ENCODE measurements at places on chromosomes 5 and 9.

DNA sequence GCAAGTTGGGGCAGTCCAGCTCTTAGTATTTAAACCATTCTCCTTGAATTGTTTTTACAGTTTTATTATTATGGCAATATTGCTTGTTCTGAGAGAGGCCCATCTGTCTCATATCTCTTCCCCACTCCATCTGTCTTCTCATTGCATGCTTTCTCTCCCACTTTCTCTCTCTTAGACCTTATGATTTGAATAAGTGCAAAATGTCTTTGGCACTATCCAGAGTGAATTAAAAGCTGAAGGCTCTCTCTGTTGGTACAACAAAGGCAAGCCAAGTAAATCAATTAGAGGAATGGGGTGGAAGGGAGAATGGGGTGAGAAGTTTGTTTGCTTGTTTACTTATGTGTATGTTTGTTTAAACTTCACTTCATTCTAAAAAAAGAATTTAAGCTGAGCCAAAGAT, 195.3 kb upstream of the RFX3 start:
- no peak for DNase-seq
- no peaks in the 10 kb centered on the region for H3K4me1 ChIP-seq
- H3K4me3 ChIP-seq: no peak overlapping the region
- H3K27me3 ChIP-seq: peaks cover 4% of the 10 kb centered on the region
- H3K27ac ChIP-seq: no peak overlapping the region
- H3K36me3 ChIP-seq: no peaks in the 10 kb centered on the region

DNA sequence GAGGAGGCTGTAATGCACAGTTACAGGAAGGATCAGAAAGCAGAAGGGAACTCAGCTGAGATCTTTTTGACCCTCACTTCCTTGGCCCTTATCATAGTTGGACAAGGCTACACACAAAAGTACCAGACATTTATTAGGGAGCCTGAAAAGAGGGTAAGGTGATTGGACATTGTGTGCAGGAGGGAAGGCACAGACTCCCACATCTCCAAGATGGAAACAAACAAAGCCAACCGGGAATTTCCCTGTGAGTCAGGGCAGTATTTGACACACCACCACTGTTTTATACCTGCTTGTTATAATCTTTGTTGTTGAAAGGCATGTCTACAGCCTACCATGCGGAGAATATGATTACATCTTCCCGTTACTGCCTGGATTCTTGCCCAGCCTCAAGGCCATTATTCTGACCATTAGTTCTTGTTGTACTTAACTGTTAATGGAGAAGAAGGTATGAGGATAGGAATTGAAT, 3.0 kb upstream of the CCNG1 start:
- no peak overlapping the region for H3K27ac ChIP-seq
- no peak for DNase-seq
- H3K4me1 ChIP-seq: peaks cover 34% of the 10 kb centered on the region
- peaks cover 7% of the 10 kb centered on the region for H3K36me3 ChIP-seq
- no peak overlapping the region for H3K4me3 ChIP-seq
- peaks cover 14% of the 10 kb centered on the region for H3K27me3 ChIP-seq

- peaks cover 37% of the 10 kb centered on the region for H3K36me3 ChIP-seq
- no peak for DNase-seq
- no peaks in the 10 kb centered on the region for H3K27me3 ChIP-seq
- peaks cover 15% of the 10 kb centered on the region for H3K4me1 ChIP-seq
Observed at GRCh38 chr5:96750110-96750822, 57.5 kb downstream of the ERAP1 start.

DNA sequence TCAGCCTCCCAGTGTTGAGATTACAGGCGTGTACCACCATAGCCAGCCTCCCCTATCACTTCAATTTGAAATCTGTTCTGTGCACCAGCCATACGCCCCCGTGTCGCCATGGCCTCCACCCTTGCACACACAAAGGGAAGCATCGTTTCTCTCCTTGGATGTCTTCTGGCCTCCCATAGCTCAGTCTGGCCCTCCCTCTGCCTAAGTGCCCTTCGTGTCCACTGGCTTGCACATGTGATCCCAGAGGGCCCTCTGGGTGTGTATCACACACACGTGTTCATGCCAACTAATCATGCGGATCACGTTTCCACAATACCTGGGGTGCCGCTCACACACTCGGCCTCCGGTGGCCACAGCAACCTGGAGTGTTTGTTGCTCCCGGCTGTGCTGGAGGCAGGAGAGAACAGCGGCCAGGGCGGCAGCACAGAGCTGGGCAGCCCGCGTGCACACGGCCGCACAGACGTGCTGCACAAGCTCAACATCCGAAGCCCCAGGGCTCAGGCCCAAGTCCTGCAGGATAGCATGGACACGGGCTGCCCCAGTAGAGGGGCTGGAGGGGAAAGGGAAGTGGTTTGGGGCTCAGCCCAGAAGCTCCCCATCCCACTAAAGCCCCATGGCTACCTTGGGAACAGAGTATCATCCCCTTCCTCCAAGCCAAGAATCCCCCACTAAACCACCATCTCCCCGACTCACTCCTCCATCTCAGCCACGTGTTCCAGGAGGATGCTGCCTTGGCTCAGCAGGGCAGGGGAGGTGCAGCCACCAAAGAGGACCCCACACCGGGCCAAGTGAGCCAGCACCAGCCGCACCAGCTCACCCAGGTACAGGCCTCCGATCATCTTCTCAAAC, 10.9 kb downstream of the HK3 start:
- H3K27ac ChIP-seq: no peak overlapping the region
- H3K4me3 ChIP-seq: no peak overlapping the region
- no peak for DNase-seq
- peaks cover 5% of the 10 kb centered on the region for H3K4me1 ChIP-seq

GRCh38 chr9:2925016-2925415, 81.1 kb upstream of the PUM3 start:
- no peaks in the 10 kb centered on the region for H3K4me1 ChIP-seq
- no peak overlapping the region for H3K27ac ChIP-seq
- DNase-seq: no peak

DNA sequence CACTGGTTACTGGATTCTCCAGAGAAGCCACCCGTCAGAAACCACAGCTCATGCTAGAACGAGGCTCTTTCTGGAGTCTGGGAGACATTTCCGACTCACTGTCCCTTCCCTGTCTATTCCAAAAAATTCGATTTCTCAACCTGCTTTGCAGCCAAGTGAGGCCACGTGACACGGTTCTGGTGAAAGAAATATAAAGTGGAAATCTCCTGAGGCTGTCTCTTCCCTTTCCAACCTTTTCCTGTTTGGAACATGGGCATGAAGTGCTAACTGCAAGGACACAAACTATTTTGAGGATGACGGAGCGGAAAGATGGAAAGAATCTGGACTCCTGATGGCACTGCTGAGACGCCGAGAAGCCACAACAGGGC, 6.1 kb upstream of the PTGS1 start:
- H3K27me3 ChIP-seq: peaks cover 4% of the 10 kb centered on the region
- H3K27ac ChIP-seq: no peak overlapping the region
- no peak overlapping the region for H3K4me3 ChIP-seq
- no peaks in the 10 kb centered on the region for H3K36me3 ChIP-seq
- no peak for DNase-seq

DNA sequence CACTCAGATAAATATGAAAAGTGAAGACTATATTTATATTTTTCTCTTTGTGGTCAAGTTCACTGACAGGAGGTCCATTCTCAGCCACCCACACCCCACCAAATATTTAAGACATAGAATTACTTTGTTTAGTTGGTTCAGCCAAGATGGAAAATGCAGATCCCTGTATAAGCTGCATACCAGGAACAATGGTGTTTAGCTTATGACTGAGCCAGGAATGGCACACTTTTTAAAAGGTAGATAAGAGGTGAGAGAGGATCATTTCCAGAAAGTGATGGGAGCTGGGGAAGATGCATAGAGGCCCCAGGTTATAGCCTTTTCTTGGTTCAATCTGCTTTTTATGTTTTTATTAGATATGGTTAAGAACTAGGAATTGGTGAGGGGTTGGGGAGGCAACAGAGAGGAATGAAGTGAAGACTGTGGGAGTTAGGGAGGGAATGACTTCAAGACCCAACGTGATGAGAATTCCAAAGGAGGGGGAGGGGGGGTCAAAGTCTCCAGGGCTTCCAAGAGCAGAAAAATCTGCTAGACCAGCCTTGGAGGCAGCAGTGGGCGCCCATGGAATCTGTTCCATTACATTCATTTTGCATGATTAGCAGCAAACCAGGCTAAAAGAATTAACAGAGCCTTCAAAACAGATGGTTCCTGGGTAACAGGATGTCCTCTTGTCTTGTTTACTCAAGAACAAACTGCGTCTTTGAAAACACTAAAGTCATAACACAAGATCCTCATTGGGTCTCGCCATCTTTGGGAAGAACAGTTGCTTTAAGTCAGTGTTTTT, 95.2 kb downstream of the FGF1 start:
- DNase-seq: no peak
- H3K36me3 ChIP-seq: no peaks in the 10 kb centered on the region
- no peak overlapping the region for H3K4me3 ChIP-seq
- no peak overlapping the region for H3K27ac ChIP-seq

GRCh38 chr9:78236551-78236910, 656 bp downstream of the CEP78 start:
- DNase-seq: no peak
- H3K27ac ChIP-seq: peak overlapping the region; percentile 66
- no peak overlapping the region for H3K4me3 ChIP-seq
- H3K4me1 ChIP-seq: peaks cover 31% of the 10 kb centered on the region
- no peaks in the 10 kb centered on the region for H3K27me3 ChIP-seq
- peaks cover 17% of the 10 kb centered on the region for H3K36me3 ChIP-seq

- DNase-seq: no peak
- H3K27me3 ChIP-seq: peaks cover 3% of the 10 kb centered on the region
- H3K27ac ChIP-seq: no peak overlapping the region
- no peaks in the 10 kb centered on the region for H3K4me1 ChIP-seq
- H3K4me3 ChIP-seq: no peak overlapping the region
Observed at GRCh38 chr5:66436721-66437120, 159.5 kb upstream of the MAST4 start.

GRCh38 chr5:111256128-111256527, 31.9 kb downstream of the CAMK4 start:
- peaks cover 62% of the 10 kb centered on the region for H3K4me1 ChIP-seq
- DNase-seq: no peak
- H3K27ac ChIP-seq: peak overlapping the region; percentile 74
- no peak overlapping the region for H3K4me3 ChIP-seq
- H3K36me3 ChIP-seq: peaks cover 24% of the 10 kb centered on the region

All from activated T-helper 1 cell treated with anti-CD3 and anti-CD28 coated beads, Interleukin-12 subunit alpha, Interleukin-12 subunit beta, Interleukin-2, Interleukin-4 antibody, amounts not matched to agents 30 ng/mL and 10 ng/mL and 1 ng/mL, durations not matched to agents 14 hours and 24 hours and 36 hours (primary cell).